ENCODE measurements at places on chromosomes 1 and 21.
A peak's percentile ranks its signal among the peaks of the same experiment; 100 is the strongest.

- DNase-seq, result no peak
These were observed 143.2 kb downstream of the RASAL2 start for GRCh38 chr1:178237121-178237520.

GRCh38 chr1:77759071-77760028, at the start of gene USP33:
Gene USP33, minus strand, starts transcription at chr1:77759852. Its CDS starts 18,155 bp downstream, at chr1:77741697.
- DNase-seq, result peak; percentile 78

DNA sequence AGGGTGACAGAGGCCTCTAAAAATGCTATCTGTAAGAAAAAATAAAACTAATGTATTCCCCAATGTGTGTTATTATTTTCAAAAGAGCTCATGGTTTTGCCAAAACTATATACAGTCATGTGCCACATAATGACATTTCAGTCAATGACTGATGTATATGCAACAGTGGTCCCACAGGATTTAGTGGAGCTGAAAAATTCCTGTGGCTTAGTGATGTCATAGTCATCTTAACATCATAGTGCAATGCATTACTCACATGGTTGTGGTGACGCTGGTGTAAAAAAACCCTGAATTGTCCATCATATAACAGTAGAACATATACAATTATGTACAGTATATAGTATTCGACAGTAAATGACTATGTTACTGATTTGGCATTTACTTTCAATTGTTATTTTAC, 172.4 kb downstream of the CACNA1E start:
- DNase-seq, result no peak

- no peak for DNase-seq
These were observed 27.7 kb upstream of the VN1R5 start for GRCh38 chr1:247228133-247228532.

- DNase-seq, result no peak
These were observed 6.2 kb upstream of the TEX35 start for GRCh38 chr1:178506669-178507068.

GRCh38 chr1:169390303-169390702, 22.3 kb downstream of the BLZF1 start:
- DNase-seq, result no peak

DNA sequence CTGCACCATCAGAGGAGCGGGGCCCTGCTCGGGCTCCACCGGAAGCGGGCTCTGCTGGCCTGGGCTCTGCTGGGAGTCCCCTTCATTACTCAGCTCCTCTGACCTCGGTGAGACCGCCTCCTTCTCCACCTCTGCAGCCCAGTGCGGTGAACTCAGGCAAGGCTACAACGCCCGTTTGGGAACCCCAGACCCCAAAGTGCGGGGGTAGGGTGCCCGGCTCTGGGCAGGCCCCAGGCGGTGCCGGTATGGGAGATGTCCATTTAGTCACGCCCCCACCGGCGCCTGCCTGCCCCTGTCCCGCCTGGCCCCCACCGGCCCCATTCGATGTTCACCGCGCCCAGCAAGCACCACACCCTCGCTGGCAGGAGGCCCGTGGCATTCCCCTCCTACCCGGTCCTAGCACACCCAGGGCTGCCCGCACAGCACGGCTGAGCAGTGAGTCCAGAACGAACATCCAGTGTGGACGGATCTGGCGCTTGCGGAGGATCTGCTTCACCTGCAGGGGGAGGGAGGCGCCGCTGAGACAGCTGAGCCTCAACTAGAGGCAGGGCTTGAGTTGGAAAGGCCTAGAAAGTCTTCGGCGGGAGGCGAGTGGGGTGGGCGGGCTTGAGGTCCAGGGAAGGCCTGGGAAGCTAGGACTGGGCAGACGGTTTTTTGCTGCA, 10.0 kb downstream of the MAP3K6 start:
- DNase-seq, result no peak

DNA sequence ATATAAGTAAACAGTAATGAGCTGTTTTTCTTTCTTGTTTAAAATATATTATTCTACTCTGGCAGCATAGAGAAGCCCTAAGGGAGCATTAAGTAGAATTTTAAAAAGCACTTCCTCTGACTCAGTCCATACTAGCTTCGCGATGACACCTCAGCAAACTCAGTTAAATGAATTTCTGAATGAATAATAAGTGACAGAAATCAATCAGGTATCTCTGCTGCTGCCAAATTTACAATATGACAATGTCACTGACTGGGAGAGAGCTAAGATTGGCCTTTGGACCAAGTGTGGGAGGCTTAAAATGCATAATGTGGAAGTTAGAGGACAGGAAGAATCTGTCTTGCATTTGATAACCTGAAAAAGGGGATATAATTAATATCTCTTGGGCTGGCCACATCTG, 296.1 kb downstream of the HHIPL2 start:
- DNase-seq, result no peak

DNA sequence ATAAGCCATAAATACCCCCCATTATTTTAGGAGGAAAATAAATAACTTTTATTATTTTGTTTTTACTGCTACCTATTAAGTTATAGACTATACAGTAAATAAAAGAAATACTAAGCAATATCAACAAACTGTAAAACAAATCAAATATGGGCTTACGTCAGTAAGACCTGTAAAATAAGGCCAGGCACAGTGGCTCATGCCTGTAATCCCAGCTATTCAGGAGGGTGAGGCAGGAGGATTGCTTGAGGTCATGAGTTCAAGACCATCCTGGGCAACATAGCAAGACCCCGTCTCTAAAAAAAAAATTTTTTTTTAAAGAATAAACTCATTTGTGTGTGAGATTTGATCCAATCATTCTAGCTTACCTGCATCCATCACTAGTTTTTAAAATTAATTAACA, 17.8 kb downstream of the EGLN1 start:
- DNase-seq, result no peak

DNA sequence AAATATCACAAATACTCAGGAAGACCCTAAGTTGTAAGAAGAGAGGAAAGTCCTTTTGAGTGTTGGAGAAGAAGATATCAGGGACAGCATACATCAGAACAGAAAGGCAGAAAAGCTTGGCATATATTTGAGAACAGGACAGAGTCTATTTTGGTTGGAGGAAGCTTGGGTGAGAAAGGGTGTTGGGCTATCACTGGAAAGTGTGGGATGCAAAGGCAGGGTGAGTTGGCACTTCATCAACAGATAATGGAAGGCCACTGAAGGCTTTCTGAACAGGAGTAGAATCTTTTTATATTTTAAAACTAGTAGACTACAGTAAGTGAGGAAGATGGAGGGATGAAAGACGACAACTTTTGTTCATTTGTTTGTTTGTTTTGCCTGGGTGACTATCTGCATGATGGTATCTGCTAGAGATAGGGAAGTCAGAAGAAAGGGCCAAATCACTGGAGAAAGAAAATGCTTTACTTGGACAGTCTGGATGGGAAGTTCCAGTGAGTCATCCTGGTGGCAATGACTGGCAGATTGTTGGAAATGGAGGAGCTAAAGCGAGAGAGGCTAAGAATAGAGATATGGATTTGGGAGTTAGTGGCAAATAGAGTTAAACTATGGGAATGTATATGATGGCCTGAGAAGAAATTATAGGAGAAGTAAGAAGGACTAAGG, 33.7 kb upstream of the KCNA2 start:
- no peak for DNase-seq

GRCh38 chr1:187655104-187655503, 826.4 kb downstream of the PLA2G4A start:
- no peak for DNase-seq

DNA sequence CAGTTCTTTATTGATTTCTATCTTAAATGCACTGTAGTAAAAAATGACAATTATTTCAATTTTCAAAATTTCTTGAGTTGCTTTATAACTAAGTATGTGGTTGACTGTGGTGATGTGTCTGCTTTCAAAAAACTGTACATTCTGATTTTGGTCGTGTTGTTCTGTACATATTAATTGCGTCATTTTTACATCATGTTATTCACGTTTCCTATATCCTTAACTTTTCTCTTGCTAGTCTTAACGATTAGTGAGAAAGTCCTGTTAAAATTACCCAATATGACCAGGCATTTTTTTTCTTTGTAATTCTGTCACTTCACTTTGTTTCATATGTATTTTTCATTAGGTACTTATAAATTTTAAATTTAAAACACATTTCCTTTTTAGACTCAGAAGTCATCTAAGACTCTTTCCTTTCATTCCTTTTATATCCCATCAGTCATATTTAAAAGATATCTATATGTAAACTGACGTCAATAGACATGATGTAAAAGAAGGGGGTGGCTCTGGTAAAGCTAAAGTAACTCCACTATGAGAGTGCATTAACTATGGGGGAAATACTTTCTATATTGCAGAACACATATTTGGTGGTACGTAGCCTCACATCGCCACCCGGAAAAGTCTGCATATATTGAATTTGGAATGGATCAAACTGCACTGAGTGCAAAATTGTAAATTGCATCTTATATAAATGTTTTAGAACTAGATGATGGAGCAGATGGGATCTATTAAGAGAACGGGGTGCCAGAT, 1.1 kb upstream of the COA6 start:
- DNase-seq, result no peak

DNA sequence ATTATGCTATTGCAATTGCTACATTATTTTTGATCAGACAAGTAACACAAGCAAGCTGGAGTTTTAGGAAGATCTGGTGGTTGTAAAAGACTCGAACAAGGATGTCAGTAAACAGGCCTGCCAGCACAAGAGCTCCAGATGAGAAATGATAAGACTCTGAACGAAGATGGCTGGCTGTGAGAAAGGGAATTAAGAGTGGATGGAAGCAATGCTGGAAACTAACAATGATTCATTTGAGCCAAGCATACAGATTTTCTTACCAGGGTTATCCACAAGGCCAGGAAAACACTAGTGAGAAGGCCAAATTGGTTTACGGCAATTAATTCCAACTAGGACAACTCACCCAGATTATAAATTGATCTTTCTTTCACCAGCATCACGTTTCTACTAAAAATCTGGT, 54.2 kb downstream of the NRIP1 start:
- DNase-seq, result no peak

GRCh38 chr1:40785446-40785845, 1.9 kb downstream of the KCNQ4 start:
- DNase-seq, result no peak

GRCh38 chr1:27330786-27331185, 8.8 kb downstream of the TMEM222 start:
- DNase-seq, result no peak

- no peak for DNase-seq
These were observed 14.7 kb downstream of the RHEX start for GRCh38 chr1:206067486-206068227.

- DNase-seq, result no peak
These were observed 50.3 kb downstream of the TRAF5 start for GRCh38 chr1:211376807-211377470.

All from stimulated activated CD8-positive, alpha-beta memory T cell treated with anti-CD3 and anti-CD28 coated beads, Interleukin-15, amount 100 ng/mL, for 4 hours (primary cell).